ENCODE measurements at places on chromosomes 11 and 22.

DNA sequence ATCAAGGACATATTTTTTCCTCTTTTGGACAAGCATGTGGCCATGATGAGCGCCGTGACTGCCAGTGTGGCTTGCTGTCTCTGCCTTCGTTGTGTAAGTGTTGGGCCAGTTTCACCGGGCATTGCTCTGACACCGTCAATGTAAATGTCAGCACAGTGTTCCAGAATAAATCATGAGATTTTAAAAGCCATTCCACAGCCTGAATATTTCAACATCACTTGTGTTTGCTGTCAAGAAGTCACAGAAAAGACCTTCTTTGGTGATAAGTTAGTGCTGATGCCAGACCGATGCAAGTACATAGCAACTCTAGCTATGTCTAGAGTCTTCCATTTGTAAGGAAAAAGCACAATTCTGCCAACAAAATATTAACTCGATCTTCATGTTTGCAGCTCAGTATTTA is 467.8 kb downstream of the TBC1D22A start:
- DNase-seq: no peak

- DNase-seq: no peak
Measured at GRCh38 chr11:99234534-99234933, 213.8 kb downstream of the CNTN5 start.

DNA sequence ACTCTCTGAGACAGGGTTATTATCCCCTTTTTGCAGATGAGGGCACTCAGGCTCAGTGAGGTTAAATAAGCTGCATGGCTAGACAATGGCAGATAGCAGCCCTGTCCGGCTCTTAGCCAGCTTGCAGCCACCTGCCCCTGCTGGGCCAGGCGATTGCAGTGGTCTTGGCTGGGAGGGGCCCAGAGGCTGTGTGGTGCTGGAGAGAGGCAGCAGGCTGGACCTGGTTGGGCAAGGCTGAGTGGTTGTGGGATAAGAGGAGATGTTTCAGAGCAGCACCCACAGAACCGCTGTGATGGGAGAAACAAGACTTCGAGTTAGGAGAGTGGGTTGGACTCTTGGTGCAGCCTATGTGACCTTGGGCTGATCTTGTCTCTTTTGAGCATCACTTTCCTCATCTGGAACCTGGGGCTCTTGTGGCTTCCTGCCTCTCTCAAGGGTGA is 25.5 kb downstream of the PTPRJ start:
- no peak for DNase-seq

- DNase-seq: no peak
Measured at GRCh38 chr11:130449310-130449990, 1.0 kb downstream of the ADAMTS15 start.

DNA sequence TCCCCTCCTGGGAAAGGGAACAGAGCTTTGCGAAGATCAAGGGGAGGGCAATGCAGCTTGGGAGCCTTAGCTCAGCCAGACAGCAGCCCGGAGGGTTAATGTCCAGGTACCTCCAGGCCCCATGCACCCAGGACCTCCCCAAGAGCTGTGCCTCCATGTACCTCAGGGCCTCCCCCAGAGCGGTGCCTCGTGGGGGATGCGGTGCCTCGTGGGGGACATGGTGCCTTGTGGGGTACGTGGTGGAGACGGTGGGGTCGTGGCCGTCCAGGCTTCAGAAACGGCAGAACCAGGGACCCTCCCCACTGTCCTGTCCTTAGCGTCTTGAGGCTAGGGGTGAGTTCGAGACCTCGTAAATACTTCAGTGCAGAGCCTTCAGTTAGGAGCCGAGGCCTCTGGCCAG is 33.2 kb downstream of the BRSK2 start:
- no peak for DNase-seq

All from effector memory CD4-positive, alpha-beta T cell (primary cell).